Uterus (tissue), 4 donors: ENCODE measurements at places on chromosomes 11 and 22. TPM values are rescaled to one million over a fixed set of nuclear protein-coding genes. Genes with fewer than 3 reads are reported as not detected.

DNA sequence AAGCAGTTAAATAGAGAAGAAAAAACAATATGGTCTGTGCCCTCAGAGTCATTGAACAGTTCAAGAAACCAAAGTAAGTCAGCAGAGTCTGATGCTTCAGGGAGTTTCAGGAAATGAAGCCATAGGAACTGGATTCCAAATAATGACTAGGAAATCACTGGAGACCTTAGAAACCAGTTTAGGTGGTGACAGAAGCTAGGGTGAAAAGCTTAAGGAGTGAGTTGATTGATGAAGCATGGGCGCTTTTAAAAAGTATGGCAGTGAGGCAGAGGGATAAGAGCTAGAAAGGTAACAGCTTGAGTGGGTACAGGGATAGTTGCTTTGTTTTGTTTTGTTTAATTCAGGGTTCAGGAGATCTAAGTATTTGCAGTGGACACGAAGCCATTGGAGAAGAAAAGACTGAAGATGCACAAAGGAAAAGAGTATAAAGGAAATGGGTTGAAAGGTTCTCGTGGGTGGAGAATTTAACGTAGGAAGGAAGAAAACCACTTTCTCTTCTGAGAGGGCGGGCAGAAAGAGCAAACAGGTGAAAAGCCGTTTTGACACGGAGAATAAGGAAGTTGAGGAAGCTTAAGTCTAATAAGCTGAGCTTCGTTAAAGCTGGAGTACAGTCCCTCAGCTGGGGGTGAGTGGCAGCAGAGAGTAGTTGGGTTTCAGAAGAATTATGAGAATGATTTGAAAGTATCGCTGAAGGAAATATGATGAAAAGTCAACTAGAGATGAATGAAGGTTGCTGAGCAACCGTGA is 14.8 kb downstream of the SGSM3 start:
- no peaks in the 10 kb centered on the region for H3K36me3 ChIP-seq
- H3K27me3 ChIP-seq, result no peaks in the 10 kb centered on the region
- H3K27ac ChIP-seq, result no peak overlapping the region
- no peaks in the 10 kb centered on the region for H3K4me1 ChIP-seq
- no peak overlapping the region for H3K4me3 ChIP-seq
- no peak for DNase-seq

GRCh38 chr11:103730131-103730940 is 306.1 kb upstream of the DDI1 start:
- no peak for DNase-seq
- no peaks in the 10 kb centered on the region for H3K36me3 ChIP-seq
- H3K4me1 ChIP-seq, result no peaks in the 10 kb centered on the region
- no peaks in the 10 kb centered on the region for H3K27me3 ChIP-seq

DNA sequence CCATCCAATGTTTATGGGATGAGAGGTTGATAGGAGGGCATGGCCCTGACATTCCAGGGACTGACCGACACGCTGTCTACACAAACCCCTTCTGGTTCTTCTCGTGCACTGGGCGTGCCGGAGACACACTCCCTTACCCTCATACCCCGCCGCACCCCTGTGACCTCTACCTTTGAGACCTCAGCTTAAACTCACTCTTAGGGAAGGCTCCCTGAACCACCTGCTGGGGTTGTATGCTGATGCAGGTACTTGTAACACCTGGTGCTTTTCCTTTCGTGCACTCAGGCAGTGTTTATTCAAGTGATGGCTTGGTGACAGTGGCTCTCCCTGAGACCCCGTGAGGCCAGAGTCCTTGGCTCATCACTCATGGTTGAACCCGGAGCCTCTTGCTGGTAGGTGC is 12.0 kb downstream of the PPARA start:
- no peak overlapping the region for H3K4me3 ChIP-seq
- H3K27ac ChIP-seq, result no peak overlapping the region
- no peaks in the 10 kb centered on the region for H3K27me3 ChIP-seq
- no peaks in the 10 kb centered on the region for H3K36me3 ChIP-seq
- no peak for DNase-seq

ZC3H12C gene
- 10.9 TPM for total RNA-seq

ACR gene
- total RNA-seq, result not detected
